ENCODE measurements at places on chromosomes 16 and 17. TPM values are rescaled to one million over a fixed set of nuclear protein-coding genes. Genes with fewer than 3 reads are reported as not detected.

AP1G1 gene
- 108 TPM for total RNA-seq

FOXL1 gene
- total RNA-seq: 1.3 TPM

ATAD5 gene
- total RNA-seq: 2.5 TPM

KRTAP4-6 gene
- not detected for total RNA-seq

SP2 gene
- total RNA-seq: 5.7 TPM

STH gene
- total RNA-seq: not detected

DNA sequence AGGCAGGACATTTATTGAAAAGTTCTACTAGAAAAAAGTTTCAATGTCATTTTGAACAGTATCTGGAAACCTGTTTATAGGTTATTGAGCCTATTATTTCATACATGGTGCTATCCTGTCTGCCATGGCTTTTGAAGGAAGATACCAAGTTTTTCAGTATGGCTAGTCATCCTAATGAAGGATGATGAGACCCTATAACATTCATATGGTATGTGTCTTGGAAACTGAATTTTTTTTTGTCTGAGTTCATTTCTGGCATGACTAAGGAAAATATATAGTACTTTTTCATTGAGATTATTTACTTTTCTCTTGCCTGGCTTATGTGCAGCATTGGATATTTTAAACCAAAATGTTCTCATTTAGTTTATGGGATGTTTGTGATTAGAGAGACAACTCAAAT is 30.2 kb downstream of the CLTC start:
- no peak for DNase-seq

DNA sequence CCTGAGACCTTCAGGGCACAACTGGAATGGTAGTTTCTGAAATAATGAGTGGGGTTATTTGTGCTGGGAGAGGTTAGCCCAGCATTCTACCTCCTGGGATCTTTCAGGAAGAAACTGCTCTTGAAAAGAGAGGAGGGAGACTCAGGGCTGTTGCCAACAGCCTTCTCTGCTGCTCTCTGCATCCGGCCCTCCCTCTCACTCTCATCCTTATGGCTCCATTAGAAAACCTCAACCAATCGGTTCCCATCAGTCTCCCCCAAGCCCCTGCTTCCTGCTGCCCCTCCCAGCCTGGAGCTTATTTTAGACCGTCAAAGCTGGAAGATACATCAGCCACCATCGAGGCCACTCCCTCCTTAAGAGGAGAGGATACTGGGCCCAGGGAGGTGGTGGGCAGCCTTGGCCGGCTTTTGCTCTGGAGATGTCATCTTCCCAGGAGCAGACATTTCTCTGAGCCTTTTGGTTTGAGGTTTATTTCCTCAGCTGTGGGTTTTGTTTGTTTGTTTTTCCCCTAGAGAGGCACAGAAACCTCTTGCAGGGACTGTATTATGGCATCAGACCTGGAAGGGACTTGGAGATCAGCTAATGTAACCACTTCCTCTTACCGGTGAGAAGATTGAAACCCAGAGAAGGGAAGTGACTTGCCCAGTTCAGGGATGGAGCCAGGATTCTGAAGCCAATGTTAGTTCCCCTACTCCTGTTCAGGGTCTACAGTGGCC is 2.7 kb downstream of the MPRIP start:
- no peak for DNase-seq

DNA sequence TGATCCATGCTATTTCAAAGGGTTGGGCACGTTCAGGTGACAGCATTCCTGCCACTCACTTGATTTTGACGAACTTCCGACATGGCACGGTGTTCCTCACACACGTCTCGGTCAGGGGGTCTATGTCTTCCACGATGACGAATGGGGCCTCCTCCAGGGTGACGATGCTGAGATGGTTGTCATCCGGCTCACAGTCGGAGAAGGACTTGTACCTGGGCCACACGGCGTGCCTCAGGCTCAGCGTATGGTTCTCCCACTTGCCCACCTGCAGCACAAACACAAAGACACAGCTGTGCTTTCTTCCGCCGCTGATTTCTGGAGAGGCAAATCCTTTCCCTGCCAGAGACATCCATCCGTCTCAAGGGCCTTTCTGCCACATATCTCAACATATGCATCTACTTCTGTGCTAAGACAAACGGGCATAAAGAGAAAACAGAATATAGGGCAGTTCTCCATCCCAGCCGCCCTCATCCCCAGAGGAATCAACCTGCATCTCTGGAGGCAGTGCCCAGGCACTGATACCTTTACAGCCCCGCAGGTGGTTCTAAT is 332.5 kb downstream of the GRIN2A start:
- DNase-seq: no peak

DNA sequence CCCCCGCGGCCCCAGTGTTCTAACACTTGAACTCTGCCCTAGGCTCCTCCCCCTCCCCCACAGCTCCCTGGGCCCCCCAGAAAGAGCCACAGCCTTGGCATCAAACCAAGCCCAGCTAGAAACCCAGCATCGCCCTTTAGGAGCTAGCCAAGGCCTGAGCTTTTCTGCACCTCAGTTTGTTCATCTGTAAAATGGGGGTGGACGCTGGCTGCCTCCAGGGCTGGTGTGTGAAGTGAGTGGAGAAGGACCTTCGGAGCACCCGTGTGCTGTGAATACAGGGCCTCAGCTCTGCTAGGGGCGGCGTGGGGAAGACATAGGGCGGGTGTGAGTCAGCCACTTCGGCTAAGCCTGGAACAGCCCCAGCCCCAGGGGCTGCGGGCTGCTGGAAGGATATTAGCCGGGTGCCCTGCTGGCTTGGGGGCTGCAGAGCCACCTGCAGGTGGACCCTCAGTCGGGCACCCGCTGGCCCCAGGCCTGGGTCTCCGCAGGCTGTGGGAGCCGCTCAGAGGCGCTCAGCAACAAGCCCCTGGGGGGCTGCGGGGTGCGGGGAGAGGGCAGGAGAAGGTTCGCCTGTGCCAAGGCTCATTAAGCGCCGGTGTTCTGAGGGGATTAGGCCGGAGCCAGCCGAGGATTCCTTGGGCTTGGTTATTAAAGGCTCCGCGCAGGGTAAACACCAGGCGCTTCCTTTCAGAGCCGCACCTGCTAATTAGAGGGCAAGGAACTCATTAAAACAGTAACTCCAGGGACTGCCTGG is 217.0 kb upstream of the CIBAR2 start:
- DNase-seq: no peak

- no peak for DNase-seq
Observed at GRCh38 chr17:56934280-56934679, 20.4 kb upstream of the TRIM25 start.

- DNase-seq: no peak
Observed at GRCh38 chr16:77409311-77409710, 25.5 kb downstream of the ADAMTS18 start.

DNA sequence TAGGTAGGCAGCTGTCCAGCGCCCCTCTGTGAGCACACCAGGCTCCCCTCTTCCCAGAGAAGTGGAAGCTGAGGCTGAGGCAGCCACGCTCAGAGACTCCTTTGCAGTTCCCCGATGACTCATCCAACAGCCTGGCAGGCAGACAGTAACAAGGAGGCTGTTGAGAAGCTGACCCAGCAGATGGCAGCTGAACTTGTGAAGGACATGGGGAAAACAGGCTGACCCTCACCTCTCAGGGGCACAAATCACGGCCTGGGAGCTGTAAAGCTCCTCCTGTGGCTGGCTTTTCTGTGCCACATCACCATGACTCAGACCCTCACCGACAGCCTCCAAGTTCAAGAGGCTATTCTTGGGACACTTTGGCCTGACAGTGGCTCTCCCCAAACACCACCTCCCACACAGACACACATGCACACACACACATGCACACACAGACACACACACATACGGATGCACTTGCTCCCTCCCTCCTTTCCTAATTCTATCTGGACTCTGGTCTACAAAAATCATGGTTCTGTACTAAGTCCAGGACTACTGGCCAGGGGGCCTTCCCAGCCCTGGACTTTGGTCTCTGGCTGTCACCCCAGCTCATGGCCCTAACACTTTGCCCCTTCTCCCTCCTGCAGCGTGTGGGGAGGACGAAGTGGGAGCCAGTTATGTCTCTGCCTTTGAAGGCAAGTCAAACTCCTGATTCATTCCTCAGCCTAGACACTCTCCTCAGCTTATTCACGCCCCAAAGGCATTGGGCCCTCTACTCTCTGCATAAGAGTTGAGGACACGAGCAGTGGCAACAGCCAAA is 23.2 kb downstream of the MAP3K14 start:
- peak; percentile 52 for DNase-seq

GRCh38 chr16:64532691-64533090 is 589.2 kb downstream of the CDH11 start:
- no peak for DNase-seq

DNA sequence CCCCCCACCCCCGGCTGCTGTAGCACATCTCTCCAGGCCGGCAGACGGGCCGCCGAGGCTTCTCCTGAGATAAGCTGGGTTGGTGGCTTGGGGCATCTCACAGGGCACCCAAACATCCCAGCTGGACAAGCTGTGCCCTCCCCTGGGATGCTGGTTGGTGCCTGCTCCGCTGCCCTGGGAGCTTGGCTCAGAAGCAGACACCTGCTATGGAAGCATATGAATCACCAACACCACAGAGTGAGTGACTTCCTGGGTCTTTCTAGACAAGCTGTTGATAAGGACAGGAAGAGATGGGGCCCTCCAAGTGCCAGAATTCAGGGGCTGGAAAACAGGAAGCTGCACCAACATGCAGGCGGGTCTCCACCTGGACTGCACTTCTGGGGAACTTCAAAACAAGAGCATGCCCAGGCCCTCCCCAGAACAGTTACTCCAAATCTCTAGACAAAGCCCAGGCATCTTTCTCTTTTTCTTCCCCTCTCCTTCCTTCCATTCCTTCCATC is 13.7 kb downstream of the C16orf95 start:
- no peak for DNase-seq
